ENCODE measurements at places on chromosomes 7 and 10.

GRCh38 chr10:62690703-62691102, 113.8 kb upstream of the ADO start:
- peaks cover 59% of the 10 kb centered on the region for H3K4me1 ChIP-seq
- H3K36me3 ChIP-seq = peaks cover 6% of the 10 kb centered on the region

DNA sequence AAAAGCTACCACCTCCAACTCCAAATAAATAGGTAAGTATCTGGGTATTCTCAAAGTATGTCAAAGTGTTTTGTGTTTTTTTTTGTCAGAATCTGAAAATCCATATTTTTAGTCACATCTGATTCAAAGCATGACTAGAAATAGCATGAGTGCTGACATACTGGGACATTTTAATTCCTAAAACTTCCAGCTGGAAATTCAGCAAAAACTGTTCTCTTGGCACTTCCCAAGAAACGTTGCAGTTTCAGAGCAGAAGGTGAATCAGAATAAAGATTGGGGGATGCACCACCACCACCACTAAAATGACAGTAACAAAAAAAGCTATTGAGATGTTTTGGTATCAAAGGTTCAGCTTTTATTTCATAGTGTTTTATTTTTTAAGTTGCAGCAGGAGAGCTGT, 724.6 kb upstream of the CELF2 start:
- H3K36me3 ChIP-seq = no peaks in the 10 kb centered on the region
- DNase-seq = no peak
- H3K27ac ChIP-seq = no peak overlapping the region
- no peak overlapping the region for H3K4me3 ChIP-seq
- H3K4me1 ChIP-seq = no peaks in the 10 kb centered on the region
- H3K27me3 ChIP-seq = no peaks in the 10 kb centered on the region

- peak overlapping the region; percentile 90 for H3K4me3 ChIP-seq
- H3K4me1 ChIP-seq = peaks cover 46% of the 10 kb centered on the region
- peak overlapping the region; percentile 94 for H3K27ac ChIP-seq
- no peak for DNase-seq
- H3K27me3 ChIP-seq = no peaks in the 10 kb centered on the region
These were observed 4.1 kb upstream of the PILRB start for GRCh38 chr7:100353685-100354330.

DNA sequence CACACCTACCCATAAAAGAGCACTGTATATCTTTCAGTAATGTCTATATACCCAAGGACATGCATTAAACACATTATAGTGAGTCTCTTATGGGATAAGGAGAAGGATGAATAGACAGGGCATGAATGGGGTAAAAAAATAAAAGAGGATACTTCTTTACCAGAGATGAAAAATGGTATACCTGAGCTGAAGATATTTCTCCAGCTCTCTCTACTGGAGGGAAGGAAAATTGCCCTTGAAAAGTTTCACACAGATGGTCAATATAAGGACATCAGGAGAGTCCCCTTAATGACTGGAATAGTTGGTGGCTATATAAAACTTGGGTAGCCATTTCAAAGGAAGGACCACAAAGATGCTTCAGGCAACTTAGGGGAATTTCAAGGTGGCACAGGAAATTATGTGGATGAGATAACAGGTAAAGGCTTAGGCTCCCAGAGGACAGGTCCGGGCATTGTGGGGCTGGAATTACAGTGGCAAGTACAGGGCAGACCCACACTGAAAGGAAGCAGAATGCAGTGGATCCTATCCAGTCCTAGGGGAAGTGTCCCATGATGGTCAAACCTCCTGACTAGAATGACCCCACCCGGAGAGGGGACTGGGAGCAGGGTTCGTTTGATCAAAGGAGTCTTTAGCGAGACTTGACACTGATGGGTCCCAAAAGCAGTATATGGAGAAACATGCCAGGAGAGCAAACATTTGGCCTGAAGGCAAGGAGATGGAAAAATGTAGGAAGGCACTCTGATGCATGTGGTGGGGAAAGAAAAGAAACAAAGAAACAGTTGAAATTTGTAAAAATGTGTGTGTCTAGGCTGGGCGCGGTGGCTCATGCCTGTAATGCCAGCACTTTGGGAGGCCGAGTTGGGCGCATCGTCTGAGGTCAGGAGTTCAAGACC, 35.6 kb downstream of the PLAU start:
- H3K4me1 ChIP-seq = peaks cover 5% of the 10 kb centered on the region
- DNase-seq = no peak
- H3K36me3 ChIP-seq = no peaks in the 10 kb centered on the region
- no peak overlapping the region for H3K4me3 ChIP-seq
- H3K27me3 ChIP-seq = no peaks in the 10 kb centered on the region

GRCh38 chr10:115861864-115862263, 411.1 kb downstream of the GFRA1 start:
- H3K4me1 ChIP-seq = no peaks in the 10 kb centered on the region
- H3K27me3 ChIP-seq = no peaks in the 10 kb centered on the region
- H3K36me3 ChIP-seq = no peaks in the 10 kb centered on the region
- no peak for DNase-seq
- no peak overlapping the region for H3K27ac ChIP-seq

DNA sequence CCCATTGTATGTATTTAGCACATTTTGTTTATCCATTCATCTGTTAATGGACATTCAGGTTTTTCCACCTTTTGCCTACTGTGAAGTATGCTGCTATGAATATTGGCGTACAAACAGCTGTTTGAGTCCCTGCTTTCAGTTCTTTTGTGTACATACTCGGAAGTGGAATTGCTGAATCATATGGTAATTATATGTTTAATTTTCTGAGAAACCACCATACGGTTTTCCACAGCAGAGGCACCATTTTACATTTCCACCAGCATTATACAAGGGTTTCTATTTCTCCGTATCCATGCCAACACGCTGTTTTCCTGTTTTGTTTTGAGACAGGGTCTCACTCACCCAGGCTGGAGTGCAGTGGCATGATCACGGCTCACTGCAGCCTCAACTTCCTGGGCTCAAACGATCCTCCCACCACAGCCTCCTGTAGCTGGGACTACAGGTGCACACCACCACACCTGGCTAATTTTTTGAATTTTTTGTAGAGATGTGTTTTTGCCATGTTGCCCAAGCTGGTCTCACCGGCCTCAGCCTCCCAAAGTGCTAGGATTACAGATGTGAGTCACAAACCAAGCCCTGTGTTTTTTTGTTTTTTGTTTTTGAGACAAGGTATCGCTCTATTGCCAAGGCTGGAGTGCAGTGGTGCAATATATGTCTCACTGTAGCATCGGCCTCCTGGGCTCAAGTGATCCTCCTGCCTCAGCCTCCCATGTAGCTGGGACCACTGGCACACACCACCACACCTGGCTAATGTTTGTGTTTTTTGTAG, 22.1 kb upstream of the FBXW4 start:
- peaks cover 52% of the 10 kb centered on the region for H3K27me3 ChIP-seq
- no peak for DNase-seq
- H3K4me3 ChIP-seq = no peak overlapping the region
- peaks cover 2% of the 10 kb centered on the region for H3K36me3 ChIP-seq

DNA sequence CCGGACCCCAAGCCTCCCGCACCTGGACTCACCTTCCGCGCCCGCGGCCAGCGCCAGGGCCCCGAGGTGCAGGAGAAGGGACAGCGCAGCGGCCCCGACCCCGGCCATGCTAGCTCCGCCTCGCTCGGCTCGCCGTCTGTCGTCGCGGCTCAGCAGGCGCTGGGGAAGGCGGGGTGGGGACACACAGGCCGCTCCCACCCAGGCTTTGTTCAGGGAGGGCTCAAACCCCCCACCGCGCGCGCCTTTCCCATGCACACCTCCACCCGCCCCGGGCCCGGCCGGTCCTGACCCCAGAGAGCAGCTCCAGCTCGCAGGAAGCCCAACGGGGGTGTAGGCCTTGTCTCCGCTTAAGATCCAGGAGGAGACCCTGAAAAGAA, at the start of gene KCP:
Gene KCP (minus strand): TSS at position 141 of the 377 bp plus-strand sequence. CDS start 33 bp downstream, at position 108.
- peak within 1 kb of the TSS; percentile 22 for H3K27ac ChIP-seq
- H3K36me3 ChIP-seq = no peaks in the 10 kb centered on the region
- peaks cover 90% of the 10 kb centered on the region for H3K27me3 ChIP-seq
- H3K4me1 ChIP-seq = peaks cover 5% of the 10 kb centered on the region
- no peak within 1 kb of the TSS for H3K4me3 ChIP-seq

- H3K4me1 ChIP-seq = no peaks in the 10 kb centered on the region
- peaks cover under 1% of the 10 kb centered on the region for H3K36me3 ChIP-seq
- peaks cover 40% of the 10 kb centered on the region for H3K27me3 ChIP-seq
- no peak overlapping the region for H3K4me3 ChIP-seq
- no peak for DNase-seq
These were observed 39.8 kb upstream of the AKR1E2 start for GRCh38 chr10:4786043-4786839.

DNA sequence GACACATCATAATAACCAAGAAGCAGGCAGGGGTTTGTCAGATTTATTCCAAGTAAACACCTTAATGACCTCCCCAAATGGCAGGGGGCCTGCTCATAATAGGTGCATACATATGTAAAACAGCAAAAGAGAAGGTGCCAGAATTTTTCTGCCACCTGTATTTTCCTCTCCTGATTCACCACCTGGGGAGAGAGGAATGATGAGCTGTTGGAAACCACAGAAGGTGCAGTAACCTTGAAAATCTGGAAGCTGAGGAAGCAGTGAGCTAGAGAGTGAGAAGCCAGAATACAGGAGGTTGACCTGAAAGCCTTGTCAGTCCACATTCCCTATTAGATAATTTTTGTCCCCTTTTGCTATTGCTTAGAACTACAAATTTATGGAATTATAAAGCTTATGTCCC, 46.2 kb upstream of the PDE1C start:
- peaks cover 3% of the 10 kb centered on the region for H3K36me3 ChIP-seq
- H3K4me3 ChIP-seq = no peak overlapping the region
- no peak for DNase-seq
- no peaks in the 10 kb centered on the region for H3K27me3 ChIP-seq
- H3K27ac ChIP-seq = no peak overlapping the region

Measured in central memory CD8-positive, alpha-beta T cell (primary cell).